ENCODE measurements at places on chromosomes 1 and 21.

- no peak for DNase-seq
These were observed 32.8 kb upstream of the EPS15 start for GRCh38 chr1:51551848-51552296.

DNA sequence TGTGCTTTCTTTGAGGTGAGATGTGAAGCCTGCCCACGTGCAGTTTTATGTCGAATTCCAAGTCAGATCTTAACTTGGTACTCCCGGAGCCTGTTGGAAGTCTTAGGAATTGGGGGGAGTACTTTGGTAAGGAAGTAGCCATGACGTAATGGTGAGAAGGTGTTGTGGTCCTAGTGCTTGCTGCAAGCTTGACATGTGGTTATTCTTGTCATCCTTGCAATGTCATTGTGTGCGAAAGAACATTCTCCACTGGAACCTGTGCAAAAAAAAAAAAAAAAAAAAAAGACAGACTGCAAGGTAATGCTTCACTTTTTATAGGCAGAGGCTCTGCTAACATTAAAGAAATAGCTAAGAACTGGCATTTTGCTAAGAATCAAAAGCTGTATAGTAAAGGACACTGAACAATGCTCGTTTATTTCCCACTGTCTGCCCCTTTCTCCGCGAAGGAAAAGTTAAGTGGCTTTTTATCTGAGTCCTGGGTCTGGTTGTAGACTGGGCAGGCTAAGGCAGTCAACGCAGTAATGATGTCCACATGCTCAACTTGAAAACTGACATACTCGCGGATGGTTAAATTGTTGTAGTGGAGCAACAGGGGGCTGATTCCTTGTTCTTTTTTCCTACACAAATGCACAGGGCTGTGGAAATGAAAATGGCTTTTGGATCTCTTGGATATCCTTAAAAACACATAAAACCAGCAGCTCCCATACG, 2.1 kb downstream of the KAZN start:
- DNase-seq = no peak

- DNase-seq = no peak
These were observed 11.4 kb downstream of the TIE1 start for GRCh38 chr1:43312212-43312623.

- no peak for DNase-seq
These were observed 669.6 kb downstream of the PTPRC start for GRCh38 chr1:199308349-199308846.

DNA sequence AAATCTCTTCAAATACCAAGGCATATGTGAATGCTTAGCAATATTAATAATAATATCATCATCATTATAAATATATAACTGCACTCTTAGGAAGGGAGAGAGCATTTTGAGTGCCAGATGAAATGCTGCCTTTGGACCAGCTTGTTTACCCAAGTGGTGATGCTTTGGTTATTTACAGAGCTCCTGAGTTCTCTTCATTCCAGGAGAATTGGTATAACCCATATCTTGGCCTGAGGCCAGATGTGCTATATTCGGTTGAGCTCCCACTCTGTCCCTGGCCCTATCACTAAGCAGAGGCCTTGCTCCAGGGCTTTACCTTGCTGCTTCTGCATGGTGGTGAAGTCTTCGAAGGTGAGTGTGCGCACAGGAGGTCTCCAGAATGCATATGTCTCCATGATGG, 89.4 kb downstream of the TBX15 start:
- DNase-seq = no peak

DNA sequence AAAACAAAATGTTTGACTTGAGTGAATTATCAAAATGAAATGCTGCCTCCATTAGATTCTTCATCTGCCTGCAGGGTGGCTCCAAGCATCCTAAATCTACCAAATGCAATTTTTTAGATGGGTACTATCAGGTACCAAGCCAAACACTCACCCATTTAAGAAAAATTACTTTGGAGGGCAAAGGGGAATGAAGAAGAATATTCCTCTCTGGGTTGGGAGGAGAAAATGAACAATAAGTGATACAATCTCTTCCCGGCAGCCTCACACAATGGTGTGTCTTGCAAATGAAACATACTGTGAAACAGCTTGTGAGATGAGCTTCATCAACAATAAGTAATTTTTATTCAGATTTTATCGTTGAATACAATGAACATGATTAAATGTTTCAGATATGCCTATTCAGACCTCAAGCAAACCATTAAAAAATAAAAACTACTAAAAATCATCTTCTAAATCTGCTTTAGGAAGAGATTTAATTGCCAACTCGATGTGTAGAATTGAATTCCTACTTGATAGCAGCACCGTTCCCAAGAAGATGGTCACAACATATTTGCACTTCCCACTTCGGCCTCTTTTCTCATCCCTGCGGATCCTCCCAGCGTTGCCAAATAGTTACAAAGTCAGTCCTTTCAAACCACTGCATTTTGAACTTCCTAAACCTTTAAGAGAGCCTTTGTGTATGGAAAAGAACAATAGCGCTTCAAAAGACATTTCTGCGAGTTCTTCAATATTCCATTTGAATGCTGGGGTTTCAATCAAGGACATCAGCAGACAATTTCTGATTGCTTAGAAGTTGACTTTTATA, 2.7 kb downstream of the DAB1 start:
- DNase-seq = no peak

DNA sequence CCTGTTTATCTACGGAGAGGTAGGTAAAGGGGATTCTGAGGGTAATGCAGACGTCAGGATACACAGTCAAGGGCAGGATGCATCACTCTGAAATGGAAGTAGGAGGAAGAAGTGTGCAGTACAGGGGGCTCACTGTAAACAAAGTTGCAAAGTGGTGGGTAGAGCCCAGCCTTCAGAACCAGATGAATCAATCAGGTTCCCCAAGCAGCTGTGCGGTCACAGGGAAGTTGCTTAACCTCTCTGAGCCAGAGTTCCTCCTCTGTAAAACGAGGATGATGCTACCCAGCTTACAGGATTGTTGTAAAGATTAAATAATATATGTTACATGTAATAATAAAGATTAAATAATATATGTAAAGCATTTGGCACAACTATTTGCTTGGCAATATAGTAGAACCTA, 13.5 kb upstream of the MYOM3 start:
- no peak for DNase-seq

- DNase-seq = no peak
These were observed 39.9 kb downstream of the KIAA1614 start for GRCh38 chr1:180952657-180953013.

DNA sequence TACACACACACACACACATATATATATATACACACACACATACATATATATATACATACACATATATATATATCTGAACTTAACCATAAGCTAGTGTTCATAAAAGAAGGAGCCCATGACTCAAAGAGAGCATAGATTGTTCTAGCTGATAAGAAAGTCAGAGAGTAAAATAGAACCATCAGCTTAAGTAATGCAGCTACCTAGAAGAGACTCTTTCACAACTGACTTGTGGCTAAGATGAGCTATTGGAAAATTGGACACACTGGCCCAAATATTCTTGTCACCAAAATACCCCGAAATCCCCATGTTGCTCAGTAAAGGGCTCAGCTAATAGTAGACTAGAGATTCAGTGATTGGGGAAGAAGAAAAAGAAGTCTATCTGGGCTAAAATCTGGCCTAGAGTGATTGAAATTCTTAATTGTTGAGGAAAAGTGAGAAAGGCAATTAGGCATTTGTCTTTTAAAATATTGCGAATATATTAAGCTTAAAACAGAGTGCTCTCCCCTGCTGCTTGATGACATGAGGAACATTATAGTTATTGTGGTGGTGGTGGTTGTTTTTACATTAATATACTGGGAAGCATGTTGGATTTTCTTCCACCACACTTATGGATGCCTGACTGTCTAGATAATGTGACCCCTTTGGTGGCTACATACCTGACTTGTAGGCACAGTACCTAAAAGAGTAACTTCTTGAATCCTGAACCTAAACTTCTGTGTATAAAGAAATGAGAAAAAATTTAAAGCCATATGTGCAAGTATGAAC, 6.3 kb downstream of the SLAMF1 start:
- DNase-seq = peak; percentile 74

GRCh38 chr1:47849591-47850261, 147.5 kb downstream of the TRABD2B start:
- no peak for DNase-seq

- no peak for DNase-seq
These were observed 9.8 kb downstream of the C1orf74 start for GRCh38 chr1:209774592-209774991.

DNA sequence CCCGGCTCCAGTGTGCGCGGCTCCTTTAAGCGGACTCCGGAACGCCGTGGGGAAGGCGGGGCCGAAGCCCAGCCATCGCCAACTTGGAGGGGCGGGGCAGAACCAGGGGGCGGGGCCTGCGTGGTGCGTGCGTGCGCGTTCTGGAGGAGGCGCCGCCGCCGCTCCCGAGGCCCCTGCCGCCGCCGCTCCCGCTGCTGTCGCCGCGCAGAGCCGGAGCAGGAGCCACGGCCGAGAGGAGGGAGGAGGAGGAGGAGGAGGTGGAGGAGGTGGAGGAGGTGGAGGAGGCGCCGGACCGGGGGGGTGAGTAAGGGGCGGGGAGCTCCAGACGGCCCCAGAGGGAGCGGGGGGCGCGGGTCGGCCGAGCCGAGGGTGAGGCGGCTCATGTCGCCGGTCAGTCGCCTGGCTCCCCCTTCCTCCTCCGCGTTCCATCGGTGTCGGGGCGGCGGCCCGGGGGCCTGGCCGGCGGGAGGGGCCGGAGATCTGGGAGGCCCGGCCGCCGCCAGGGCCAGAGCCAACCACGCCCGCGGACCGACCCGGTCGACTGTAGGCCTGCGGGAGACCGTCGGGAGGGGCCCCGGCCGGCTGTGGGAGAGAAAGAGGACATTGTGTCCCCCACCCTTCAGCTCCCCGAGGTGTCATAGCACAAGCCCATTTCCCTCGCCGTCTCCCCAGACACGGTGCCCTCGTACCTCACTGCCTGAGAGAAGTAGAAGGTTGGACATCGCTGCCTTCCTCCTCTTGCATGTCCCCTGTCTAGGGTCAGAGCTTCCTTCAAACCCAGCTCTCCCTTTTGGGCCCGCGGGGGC, at the start of gene RAP1A:
Gene RAP1A (plus strand): TSS at position 155 of the 806 bp plus-strand sequence. CDS start 71,572 bp downstream, outside the sequence.
- DNase-seq = peak; percentile 92

DNA sequence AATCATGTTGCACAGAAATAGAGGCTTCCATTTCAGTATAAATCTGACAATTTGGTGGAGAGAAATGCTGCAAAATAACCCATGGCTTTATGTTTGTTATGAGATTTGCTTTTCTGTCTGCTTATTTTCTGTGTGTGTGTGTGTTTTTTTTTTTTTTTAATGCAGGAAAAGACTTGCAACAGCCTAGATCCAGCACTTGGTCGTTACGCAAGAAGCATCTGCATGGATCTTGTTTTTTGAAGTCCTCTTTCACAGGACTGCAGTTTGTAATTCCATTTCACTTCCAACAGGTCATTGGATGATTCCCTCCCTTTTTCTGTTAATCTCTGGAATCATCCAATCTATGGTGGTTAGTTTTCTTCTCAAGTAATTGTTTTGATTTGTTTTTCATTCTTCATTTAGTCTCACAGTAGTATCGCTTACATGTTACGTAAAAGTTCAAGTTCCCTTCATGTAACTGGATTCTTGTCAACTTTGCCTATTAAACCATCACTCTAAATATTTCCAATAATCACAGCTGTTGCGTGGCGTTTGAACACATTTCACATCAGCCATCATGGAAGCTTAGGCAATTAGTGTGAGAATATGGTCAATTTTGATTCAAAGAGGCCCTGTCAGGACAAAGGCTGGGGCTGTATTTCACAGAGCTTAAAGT, 312.9 kb downstream of the NFIA start:
- peak; percentile 2 for DNase-seq

DNA sequence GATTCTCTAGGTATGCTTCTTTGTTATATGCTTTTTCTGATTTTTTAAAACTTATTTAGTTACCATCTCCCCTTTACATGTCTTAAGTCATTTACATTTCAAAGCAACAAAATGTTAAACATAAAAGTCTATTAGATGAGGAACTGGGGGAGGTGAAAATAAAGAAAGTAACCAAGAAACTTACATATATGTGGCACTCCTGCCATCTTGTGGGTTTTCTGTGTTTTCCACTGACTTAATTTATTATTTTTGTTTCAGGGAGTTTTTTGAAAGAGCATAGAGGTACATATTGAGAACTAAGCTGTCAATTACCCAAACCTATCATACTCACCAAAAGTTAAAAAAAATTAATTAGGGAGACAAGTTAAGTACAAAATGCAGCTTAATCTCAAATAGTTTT, 1531.1 kb downstream of the MRPL39 start:
- peak; percentile 6 for DNase-seq

DNA sequence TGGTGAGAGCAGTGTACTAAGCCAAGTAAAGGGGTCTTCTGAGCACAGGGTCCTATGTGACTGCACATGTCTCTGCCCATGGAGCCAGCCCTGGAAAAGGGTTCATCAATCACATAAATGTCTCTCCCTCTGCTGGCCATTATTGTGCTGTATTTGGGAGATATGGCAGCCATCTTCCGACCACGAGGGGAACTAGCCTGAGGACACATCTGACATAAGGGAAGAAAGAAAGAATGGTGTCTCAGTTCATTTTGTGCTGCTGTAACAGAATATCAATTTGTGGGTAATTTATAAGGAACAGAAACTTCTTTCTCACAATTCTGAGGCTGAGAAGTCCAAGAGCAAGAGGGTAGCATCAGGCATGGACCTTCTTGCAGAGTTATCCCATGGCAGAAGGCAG, 55.1 kb upstream of the GJA5 start:
- no peak for DNase-seq

DNA sequence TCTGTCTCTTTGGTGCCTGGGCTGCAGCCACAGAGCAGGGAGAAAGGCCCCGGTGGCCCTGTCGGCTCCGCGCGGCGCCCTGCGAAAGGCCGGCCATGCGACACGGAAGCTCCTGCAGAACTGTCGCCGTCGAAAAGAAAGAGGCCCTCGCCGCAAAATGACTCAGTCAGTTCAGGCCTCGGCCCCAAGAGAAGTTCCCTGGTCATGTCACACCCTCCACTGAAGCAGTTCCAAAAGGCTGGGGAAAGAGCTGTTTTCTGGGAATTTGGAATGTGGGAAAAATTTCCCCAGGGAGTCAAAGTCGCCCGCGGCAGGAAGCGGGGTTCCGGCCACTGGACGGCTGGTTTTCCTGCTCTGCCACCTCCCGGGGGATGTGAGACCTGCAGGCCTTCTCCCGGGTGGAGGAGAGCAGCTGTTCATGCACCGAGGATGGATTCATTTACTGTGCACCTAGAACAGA, 115.8 kb upstream of the ZNF678 start:
- DNase-seq = no peak
